ENCODE measurements at places on chromosomes 6 and 20.

- DNase-seq = no peak
Measured at GRCh38 chr6:96330884-96331283, 190.7 kb upstream of the UFL1 start.

GRCh38 chr20:51220293-51220706, 197.4 kb upstream of the KCNG1 start:
- DNase-seq = peak; percentile 8

- DNase-seq = no peak
Measured at GRCh38 chr6:4253604-4254231, 118.3 kb upstream of the ECI2 start.

GRCh38 chr6:90386399-90387382, 90.0 kb upstream of the BACH2 start:
- DNase-seq = no peak

GRCh38 chr20:56391596-56392131, 351 bp downstream of the AURKA start:
- DNase-seq = no peak

DNA sequence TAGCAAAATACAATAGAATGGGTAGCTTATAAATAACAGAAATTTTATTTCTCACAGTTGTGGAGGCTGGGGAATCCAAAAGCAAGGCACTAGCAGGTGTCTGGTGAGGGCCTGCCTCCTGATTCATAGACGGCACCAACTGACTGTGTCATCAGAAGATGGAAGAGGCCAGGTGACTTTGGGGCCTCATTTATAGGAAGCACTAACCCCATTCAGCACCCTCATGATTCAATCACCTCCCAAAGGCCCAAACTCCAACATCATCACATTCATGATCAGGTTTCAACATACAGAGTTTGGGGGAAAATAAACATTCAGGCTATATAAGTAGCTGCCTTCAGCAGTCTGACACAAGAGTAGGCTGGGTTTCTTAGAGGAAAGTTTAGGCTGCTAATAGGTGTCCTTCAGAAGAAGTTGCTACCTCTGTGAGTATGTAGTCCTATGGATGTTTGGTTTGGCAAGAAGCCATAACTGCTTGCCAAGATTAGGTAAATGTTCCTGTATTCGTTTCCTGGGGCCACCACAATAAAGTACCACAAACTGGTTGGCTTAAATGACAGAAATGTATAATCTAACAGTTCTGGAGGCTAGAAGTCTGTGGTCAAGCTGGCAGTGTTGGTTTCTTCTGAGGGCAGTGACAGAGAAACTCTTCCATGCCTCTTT, 48.8 kb downstream of the NT5E start:
- DNase-seq = no peak

DNA sequence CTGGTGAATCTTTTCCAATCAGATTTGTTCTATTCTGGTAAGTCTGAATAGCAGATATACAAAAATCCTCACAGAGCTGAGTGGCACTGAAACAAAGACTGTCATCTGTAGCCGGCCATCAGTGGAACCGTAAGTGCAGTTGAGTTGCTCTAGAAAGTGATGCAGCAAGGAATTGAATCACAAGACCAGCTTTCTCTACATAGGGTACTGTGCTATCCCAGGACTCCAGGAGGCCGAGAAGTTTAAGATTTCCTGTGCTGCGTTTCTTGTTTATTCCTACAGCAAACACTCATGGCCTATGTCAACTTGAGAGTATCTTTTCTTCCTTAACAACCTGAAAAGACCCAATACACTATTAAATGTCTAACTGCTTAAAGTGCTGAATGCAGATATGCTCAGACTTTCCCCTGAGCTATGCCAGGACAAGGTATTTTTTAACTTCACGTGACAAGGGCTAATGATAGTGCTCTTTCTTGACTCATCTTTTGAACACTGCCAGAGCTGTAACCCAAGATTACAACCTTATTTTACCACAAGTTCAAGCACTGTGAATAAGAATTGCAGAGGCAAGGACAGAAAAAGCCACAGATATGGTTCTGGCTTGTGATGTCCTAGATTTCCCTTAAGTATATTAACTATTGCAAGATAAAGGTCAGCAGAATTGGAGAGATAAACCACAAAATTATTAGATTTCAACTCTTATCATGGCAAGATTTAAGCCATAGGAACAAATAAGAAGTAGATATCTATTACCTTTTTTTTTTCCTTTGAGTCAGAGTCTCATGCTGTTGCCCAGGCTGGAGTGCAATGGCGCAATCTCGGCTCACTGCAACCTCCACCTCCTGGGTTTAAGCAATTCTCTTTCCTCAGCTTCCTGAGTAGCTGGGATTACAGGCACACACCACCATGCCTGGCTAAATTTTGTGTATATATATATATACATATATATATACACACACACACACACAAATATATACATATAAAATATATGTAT, 71.6 kb downstream of the GJA1 start:
- DNase-seq = no peak

DNA sequence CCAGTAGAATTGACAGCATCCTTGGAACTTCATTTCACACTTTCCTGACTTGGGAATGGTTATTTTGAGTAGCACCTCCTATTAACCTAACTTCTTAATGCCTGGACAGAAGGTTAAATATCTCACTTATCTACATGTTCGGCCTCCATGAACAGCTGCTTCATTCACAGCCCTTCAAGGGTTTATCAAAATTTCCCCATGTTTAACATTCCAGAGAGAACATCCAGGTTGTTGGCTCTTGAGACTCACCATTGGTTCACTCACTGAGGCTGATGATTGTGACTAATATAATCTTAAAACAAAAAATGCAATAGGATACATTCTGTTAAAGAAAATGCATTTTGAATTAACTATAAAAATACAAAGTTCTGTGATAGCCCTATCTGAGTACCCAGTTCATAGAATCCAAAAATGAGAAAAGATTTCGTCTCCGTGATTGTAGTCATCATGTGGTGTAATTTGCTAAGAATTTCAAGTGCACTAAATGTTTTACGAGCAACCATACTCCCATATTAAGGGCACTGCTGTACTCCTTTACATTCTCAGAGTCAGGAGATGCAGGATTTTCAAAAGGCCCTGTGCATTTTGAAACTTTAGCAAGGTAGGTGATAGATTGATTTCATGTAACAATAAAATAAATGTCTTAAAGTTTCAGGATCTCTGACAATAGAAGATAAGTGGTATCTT, 260.6 kb upstream of the TAB2 start:
- DNase-seq = no peak

GRCh38 chr6:99344289-99344688, 5.2 kb downstream of the FAXC start:
- no peak for DNase-seq

Data from activated naive CD4-positive, alpha-beta T cell (primary cell).